CD4-positive, alpha-beta T cell treated with Interleukin-2 at 100 ng/mL for 4 hours (primary cell): ENCODE measurements at places on chromosomes 2 and 18.

DNA sequence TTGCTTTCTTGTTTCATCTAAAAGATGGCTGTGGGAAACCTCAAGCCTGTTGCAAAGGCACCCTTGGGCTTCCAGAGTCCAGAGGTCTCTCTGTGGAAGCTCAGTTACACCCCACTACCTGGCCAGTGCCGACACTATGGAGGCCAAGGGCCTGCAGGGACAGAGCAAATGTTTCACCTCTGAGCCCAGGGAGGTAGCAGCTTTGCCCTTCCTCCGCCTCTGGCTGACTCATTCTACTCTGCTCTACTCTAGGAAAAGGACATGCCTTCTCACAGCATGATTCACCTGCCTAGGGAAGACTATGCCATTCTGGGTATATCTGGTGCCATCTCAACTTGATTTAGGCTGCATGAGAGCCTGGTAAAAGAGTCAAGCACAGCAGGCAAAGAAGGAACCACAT lies 12.2 kb downstream of the MYOM1 start:
- no peak for DNase-seq

DNA sequence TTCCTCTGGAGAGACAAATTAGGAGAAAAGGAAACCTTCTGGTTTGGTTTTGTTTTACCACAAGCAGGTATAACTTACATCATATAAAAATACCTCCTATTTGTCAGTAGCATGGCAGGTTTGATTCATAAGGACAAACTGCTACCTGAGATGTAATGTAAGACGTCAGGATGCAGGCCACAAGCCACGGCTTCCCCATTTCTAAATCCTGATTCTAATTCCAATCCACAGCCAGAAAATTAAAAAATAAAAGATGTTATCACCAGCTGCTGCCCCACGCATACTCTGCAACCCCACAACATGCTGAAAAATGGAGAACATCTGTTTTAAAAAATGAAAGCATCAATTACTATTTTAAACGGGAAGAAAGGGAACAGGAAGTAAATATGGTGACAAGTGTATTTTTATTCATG lies 197.6 kb downstream of the BCL11A start:
- no peak for DNase-seq

- DNase-seq, result peak; percentile 80
Observed at GRCh38 chr2:112996635-112997034, 8.6 kb upstream of the IL36A start.

DNA sequence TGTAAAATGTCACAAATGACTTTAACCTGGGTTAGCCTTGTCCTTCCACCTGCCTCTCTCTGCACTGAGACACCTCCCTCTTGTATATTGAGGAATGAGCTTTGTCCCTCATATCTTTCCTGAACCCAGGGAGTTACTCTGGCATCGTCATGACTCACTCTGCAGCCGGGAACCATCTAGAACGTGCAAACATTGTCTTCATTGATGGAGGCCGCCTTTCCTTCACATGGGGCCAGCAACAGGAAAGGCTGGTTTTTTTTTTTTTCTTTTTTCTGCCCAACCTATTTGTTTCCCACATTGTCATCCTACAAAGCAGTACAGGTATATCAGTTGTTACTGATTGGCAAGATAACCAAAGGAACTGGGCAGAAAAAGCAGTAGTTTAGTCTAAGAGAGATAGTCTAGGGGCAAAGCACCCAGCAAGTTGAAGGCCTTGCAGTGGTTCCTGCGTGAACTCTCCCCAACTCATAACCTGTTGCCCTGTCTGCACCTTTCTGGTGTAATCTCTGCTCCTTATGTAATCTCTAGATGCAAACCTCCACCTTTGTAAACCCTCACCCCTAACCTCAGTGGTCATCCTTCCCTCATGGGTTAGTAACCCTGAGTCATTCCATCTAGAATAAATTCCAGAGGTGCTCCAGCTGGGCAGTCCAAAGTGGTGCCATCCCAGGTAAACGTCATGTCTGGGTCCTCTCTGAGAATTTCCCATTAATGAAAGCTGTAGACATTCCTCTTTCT lies 38.3 kb downstream of the SLC40A1 start:
- DNase-seq, result no peak

- DNase-seq, result no peak
Observed at GRCh38 chr2:20940856-20941255, 103.0 kb downstream of the APOB start.

DNA sequence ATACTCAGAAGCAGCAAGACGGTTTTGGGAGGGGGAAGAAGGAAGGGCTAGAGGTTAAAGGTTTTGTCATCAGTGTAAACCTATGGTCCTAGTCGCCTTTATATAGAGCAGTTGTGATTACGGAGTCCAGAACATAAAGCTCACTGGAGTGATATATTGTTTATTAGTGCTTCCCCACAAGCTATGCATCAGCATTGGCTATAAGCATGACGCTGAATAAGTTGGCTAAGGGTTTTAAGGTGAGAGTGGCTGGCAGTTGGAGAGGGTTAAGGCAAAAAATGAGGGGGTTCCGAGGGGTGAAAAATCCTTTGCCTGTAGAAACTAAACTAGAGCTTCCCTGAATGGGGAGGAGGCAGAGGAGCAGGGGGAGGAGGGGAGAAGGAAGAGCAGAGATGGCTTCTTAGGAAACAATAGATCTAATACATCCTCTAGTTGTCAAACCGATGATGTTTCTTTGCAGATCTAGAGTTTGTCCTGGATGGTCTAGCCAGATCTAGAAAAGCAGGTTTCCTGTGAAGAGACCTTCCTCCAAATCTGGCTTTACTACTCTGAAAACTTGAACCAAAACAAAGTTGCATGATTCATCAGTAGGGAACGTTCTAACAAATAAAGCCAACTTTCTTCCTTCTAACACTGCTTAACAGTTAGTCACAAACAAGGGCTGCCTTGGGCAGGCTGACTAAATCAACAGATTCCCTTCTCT lies 2.5 kb downstream of the KLF7 start:
- DNase-seq, result peak; percentile 76

DNA sequence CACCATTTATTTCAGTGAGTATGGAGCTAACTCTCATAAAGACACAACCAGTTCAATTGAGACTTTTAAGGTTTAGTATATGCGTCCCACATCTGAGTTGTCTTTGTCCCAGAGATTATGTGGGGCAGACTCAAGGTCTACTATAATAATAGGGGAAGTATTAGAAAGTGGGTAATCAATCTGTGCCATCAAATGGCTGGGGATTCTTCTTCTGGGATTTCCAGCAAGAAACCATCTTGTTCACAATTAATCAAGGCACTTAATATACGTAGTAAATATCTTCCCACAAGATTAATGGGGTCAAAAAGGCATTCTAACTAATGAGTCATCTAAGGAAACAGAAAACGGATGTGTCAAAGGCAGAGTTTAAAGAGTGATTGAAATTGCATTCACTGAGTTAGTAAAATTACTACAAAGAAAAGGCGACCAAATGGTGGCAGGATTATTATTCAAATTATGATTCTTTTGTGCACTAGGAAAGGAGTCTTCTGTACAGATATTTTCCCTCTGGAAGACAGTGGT lies 179.8 kb upstream of the REG3G start:
- DNase-seq, result no peak
